ENCODE measurements at places on chromosomes 7 and 10. TPM values are rescaled to one million over a fixed set of nuclear protein-coding genes. Genes with fewer than 3 reads are reported as not detected.

DNA sequence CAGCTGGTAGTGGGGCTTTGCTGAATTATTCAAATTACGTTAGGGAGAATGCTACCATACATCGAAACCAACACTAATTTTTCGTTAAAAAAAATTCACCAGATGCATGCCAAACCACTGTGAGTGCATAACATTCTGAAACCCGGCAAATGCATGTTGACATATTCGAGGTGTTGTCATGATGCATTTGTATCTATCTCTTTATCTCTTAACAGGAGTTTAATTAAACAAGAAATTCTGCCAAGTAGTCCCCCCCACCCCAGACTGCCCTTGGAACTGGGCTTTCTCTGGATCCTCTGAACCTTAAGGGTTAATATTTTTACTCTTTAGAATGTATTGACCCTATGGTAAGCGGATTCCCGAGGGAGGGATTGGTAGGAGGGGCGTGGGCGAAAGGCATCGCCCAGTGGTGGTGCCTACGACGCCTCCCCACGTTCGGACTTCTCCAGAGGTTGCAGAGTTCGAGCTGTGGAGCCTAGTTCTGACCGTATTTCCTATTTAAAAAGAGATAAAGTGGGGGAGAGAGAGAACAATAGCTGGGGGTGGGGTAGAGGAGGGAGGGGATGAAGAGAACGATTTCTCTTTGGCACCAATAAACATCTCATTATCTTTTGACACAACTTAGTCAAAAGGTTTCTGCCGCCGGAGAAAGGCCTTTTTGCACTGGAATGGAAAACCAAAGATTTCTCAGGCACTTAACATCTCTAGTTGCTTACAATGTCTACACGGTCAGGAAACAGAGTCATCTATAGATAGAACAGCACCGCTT is 7.2 kb downstream of the DLX6 start:
- DNase-seq = no peak

- no peak for DNase-seq
These were observed 162.6 kb downstream of the SDK1 start for GRCh38 chr7:3463696-3464095.

GRCh38 chr7:65988084-65988483 is 6.1 kb upstream of the GUSB start:
- no peak for DNase-seq

GRCh38 chr7:36295090-36295489 is 94.6 kb upstream of the ANLN start:
- DNase-seq = no peak

DNA sequence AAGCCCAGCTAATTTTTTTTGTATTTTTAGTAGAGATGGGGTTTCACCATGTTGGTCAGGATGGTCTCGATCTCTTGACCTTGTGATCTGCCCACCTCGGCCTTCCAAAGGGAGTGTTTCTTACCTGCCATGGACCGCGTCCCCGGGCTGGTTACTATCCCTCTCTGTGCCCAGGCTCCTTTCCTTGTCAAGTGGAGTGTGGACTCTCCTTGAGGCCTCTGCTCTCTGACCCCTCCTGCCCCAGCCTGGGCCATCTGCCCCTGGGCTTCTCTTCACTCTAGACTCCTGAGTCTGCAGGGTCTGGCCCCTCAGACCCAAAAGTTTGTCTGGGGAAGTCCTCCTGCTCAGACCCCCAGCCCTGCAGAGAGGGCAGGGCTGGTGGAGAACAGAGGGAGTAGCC is 20.7 kb downstream of the NEURL1 start:
- DNase-seq = no peak

The FAM25A gene
- not detected for total RNA-seq

The POMZP3 gene
- total RNA-seq = 12.6 TPM

Data from NCI-H460 (cell line).